ENCODE measurements at places on chromosomes 7 and 10. TPM values are rescaled to one million over a fixed set of nuclear protein-coding genes. Genes with fewer than 3 reads are reported as not detected.

- DNase-seq, result no peak
These were observed 88.2 kb downstream of the ELFN1 start for GRCh38 chr7:1758028-1758858.

DNA sequence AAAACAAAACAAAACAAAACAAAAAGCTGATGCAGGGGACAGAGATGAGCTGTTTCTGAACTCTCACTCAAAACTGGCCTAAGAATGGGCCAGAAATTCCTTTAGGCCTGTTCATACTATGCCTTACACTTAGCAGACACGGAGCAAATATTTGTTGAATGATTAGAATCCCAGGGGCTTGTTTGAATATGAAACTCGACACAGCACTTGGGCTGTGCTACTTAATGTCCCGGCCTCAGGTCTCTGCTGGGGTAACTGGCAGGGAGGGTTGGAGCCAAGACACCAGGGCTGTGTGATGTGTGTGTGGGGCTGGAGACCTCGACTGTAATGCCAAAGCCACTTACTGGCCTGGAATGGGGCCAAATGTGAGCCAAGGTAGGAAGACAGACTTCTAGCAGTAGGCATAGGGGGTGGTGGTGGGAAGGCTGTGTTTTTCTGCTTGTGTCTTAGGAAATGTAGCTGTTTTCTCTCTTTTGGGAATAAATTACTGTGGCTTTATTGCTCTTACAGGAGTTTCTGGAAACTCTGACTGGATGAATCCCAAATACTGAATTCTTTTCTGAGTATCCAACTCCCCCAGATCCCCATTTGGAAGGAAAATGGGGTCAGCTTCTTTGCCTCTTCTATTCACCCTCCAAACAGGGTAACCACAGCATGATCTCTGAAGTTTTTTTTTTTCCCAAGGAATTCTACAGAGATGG, 66.7 kb downstream of the EMX2 start:
- no peak for DNase-seq

DNA sequence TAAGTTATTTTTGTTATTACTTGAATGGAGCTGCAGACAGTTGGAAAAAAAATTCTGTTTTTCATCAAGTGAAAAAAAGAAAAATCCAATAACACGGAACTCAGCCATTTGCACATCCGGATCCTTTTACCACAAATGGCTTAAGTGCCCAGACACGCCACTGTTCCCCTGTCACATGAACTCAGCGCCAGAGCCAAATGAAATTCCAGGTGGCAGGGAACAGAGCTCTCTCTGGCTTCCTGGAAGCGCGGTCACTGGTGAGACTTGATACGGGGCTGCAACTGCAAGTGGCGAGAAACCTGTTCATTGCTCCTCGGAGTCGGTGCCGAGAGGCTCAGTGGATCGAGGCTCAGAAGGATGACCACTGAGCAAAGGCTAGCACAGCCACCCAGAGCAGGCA, 60.8 kb upstream of the NPTX2 start:
- no peak for DNase-seq

GRCh38 chr7:150806454-150806853, 5.9 kb downstream of the TMEM176A start:
- no peak for DNase-seq

DNA sequence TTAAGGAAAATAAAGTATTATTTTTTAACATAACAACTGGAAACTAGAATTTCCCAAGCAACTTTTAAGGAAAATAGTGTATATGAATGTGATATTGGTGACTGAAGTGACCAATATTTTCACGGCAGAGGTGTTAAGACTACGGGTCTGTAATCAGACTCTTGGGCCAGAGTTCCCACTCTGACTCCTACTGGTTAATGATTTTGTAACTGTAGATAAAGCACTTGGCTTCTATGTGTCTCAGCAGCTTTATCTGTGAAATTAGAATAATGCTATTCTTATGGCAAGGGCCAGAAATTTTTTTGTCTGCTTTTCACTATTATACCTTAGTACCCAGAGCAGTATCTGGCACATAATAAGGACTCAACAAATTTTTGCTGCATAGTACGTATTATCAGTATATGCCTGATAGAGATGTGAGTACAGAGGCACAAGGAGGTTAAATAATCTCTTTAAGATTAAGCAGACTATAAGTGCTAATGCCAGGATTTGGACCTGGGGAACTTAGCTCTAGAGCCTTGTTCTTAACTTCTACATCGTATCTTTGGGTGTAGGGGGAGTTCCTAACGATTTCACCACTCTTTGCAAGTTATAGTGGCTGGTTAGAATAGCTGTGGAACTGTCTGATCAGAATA, 186.1 kb upstream of the SLC26A5 start:
- no peak for DNase-seq

DNA sequence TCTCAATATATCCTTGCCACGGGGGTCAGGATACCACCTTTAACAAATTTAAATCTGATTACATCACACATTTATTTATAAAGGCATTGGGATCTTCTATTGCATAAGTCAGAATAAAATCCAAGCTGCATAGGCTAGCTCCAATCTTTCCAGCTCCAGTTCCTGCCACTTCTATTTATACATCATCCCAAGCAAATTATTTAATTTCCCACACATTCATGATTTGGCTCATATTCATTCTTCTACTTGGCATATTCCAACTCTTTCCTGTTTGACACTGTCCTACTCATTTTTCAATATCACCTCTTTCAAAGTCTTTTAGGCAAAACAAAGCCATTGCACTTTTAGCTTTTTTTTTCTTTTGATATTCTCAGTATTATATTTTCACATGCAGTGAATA, 579.0 kb upstream of the FZD8 start:
- no peak for DNase-seq

- DNase-seq, result peak; percentile 81
These were observed 49.1 kb upstream of the ELN start for GRCh38 chr7:73978661-73979563.

- no peak for DNase-seq
These were observed 406.0 kb downstream of the PHF14 start for GRCh38 chr7:11379641-11380040.

DNA sequence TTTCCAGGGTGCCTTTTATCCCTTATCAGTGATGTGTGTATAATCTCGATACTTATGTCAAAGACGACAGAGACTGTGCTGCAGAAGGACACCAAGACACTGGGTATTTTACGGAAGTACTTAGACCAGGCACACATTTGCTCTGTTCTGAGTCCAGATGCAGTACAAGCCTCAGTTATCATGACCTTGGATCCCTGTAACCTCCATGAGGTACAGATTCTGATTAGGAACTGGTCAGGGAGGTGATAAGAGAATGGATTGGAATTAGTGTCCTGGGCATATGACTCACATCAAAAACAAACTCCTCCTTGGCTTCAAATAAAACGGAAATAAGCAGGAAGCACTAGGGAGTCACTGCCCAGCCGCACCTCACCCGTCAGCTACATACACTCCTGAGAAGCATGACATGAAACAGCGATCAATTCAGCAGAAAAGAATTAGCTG, 146.5 kb downstream of the SFMBT2 start:
- DNase-seq, result no peak

DNA sequence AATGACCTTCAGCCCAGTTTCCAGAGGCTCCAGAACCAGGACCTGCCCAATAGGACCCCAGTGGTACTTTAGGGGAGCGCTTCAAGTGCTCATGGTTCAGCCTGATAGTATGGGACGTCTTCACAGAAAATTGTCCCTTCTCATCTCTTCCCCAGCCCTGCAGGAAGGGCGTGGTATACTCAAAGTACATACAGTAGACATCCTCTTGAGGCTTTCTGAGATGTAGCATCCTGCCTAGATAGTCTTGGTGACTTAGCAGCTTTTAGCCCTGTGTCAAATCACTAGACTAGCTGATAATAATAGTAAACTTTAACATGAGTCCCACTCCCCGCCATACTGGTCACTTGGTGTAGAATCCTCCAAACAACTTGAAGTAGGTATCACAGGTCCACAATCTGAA, 193.2 kb downstream of the CYP26A1 start:
- DNase-seq, result no peak

- no peak for DNase-seq
These were observed 18.3 kb downstream of the STEAP1B start for GRCh38 chr7:22481726-22482125.

DNA sequence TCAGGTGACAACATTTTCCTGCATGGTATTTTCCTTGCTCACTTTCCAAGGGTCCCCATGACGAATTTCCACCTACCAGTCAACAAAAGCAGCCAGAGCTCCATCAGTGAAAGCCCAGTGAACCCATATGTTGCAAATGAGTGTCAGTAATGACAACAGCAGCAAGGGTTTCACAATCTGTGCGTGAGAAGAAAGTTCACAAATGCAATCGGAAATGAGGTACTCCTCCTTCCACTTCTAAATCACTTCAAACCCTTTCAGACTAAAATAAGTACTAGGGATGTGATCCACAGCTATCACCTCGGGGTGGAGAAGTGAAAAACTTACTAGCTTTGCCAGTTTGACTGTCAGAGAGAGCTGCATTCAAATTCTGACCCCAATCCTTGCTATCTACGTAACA, 55.6 kb upstream of the BET1 start:
- DNase-seq, result no peak

DNA sequence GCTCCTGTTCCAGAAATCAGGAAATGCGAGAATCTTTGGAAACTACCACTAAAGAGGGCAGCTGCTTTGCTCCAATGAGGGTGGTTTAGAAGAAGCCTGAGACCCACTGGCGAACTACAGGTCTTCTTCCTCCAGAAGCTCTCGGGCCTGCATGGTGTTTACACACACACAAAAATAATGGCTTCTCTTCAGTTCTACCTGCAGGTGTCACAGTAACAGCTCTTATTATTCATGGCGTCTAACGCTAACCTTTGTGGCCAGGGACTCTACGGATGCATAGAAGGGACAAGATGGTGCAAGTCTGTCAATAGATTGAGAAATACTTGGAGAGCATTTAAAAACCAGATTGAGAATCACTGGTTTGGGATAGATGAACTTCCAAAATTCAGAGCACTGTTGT, 22.4 kb downstream of the GPR141 start:
- no peak for DNase-seq

DNA sequence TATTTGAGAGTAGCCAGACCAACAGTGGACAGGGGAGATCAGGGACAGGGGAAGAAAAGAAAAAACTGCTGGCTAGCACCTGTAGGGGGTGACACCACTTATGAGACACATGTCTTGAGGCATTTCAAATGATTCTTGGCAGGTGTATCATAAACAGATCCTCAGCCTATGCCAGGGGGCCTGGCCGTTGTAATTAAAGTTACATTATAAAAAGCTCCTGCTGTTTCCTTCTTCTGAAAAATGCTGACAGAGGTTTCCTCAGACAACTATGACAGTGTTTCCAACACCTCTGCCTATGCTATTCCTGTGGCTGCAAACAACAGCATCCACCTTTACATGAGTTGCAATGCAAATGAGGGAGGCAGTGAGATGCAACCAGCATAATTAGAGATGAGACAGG, 281.0 kb upstream of the PTER start:
- DNase-seq, result peak; percentile 48

DNA sequence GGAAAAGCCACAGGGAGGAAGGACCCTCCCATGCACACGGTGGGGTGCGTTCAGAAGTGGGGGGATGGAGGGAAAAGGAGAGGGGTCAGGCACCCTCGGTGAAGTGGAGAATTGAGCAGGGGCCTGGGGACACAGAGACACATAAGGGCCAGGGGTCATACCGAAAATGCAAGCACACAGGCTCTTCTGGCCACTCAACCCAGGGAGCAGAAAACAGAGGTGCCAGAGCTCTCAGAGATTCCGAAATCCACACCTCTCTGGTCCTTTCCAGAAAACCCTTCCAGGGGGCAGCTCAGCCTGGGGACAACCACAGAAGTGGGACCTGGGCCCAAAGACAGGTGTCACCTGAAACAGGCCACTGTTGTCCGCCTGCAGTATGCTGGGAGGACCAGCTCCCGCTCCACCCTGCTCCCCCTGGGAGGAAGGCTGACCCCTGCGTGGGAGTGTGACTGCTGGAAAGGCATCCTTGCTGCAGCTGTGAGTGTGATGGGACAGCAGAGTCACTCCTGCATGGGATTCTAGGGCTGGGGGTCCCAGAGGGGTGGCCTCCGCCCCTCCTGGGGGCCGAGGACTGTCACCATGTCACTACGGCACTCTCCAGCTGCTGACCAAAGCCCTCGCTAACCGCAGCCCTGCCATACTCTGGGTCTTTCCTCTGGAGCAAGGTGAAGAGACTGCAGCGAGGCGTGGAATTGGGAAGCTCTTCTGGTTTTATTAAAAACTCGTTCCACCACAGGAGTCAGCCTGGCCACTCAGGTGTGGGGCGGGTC, 63.1 kb downstream of the TMEM209 start:
- no peak for DNase-seq

- peak; percentile 74 for DNase-seq
These were observed 128.5 kb downstream of the WDR11 start for GRCh38 chr10:120979435-120980278.

GRCh38 chr10:3525832-3526449, 259.1 kb downstream of the KLF6 start:
- no peak for DNase-seq

GRCh38 chr10:117442521-117442920, 67.3 kb upstream of the PDZD8 start:
- no peak for DNase-seq

GRCh38 chr10:78894089-78894840, 174.5 kb upstream of the ZMIZ1 start:
- DNase-seq, result no peak

EMX2 gene
- total RNA-seq, result not detected

OR13A1 gene
- not detected for total RNA-seq

ARL4A gene
- total RNA-seq, result 31.5 TPM

ZNF804B gene
- total RNA-seq, result not detected

TCF7L2 gene
- total RNA-seq, result 67.3 TPM

IFIT5 gene
- 2.6 TPM for total RNA-seq

OR2A42 gene
- not detected for total RNA-seq

ACHE gene
- total RNA-seq, result 4.8 TPM

TRIM73 gene
- total RNA-seq, result 0.90 TPM

SPDYE2B gene
- not detected for total RNA-seq

NUPR2 gene
- not detected for total RNA-seq

SPDYE8 gene
- not detected for total RNA-seq

LRIT1 gene
- not detected for total RNA-seq
